Stromal cell of bone marrow (primary cell): ENCODE measurements at places on chromosomes 2 and 18.

GRCh38 chr2:218024871-218025270 lies 22.1 kb upstream of the TNS1 start:
- no peak for DNase-seq

GRCh38 chr18:9380101-9380500 lies 45.5 kb downstream of the TWSG1 start:
- DNase-seq, result no peak

- no peak for DNase-seq
These were observed 4.0 kb downstream of the ID2 start for GRCh38 chr2:8685697-8686358.

- DNase-seq, result no peak
These were observed 101.6 kb upstream of the HNMT start for GRCh38 chr2:137862651-137863050.

GRCh38 chr2:104321796-104322349 lies 532.0 kb upstream of the POU3F3 start:
- no peak for DNase-seq

- DNase-seq, result no peak
These were observed 705.6 kb upstream of the ID2 start for GRCh38 chr2:7976206-7976605.

GRCh38 chr2:3254442-3254941 lies 123.1 kb downstream of the EIPR1 start:
- no peak for DNase-seq

GRCh38 chr2:60544062-60544461 lies 9.4 kb downstream of the BCL11A start:
- no peak for DNase-seq

DNA sequence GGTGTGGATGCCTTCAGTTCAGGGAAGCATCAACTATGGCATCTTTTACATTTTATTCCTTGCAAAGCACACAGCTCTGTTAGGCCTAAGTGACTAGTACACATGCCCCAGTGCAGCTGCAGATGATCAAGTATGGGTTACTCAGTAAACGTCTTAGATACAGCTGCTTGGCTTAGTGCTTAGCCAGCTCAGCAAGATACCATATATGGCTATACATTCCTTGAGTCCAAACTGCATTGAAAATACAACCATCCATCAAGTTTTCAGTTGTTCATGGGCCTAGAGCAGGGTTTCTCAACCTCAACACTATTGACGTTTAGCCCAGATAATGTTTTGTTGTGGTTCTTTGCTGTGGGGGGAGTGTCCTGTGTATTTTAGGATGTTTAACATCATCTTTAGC lies 769.9 kb downstream of the TSN start:
- DNase-seq, result no peak

DNA sequence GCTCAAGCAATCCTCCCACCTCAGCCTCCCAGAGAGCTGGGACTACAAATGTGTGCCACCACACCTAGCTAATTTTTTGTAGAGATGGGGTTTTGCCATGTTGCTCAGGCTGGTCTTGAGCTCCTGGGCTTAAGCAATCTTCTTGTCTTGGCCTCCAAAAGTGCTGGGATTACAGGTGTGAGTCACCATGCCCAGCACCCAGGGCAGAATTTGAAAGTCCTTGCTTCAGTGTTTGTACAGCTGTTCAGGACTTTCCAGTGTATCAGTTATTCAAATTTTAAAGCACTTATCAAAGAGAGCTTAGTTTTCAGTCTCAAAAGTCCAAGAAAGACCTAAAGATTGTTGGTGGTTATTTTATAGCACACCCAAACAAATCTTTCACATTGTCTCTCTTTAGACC lies 43.6 kb upstream of the VPS54 start:
- DNase-seq, result no peak

DNA sequence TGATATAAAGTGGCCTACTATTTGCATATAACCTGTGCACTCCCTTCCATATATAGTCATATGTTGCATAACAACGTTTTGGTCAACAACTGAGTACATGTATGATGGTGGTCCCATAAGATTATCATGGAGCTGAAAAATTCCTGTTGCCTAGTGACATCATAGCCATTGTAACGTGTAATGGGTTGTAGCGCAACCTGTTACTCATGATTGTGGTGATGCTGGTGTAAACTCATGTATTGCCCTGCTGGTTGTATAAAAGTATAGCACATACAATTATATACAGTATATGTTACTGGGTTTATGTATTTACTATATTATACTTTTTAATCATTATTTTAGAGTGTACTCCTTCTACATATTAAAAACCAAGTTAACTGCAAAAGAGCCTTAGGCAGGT lies 144.8 kb upstream of the IL1R2 start:
- DNase-seq, result no peak

- no peak for DNase-seq
These were observed 45.3 kb downstream of the RTTN start for GRCh38 chr18:70160073-70160678.

DNA sequence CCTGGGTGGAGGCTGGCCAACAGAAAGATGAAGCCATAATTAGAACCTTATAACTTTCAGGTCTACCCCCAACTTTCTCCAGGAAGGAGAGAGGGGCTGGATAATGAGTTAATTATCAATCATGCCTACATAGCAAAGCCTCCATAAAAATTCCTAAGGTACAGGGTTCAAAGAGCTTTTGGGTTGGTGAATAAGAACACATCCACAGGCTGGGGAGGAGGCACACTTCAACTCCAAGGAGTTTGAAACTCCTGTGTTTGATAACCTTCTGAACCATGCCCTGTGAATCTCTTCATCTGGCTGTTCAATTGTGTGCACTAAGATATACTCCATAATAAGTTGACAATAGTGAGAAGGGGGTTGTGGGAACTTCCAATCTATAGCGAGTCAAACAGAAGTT lies 552.3 kb downstream of the TDRD15 start:
- DNase-seq, result no peak
